ENCODE measurements at places on chromosomes 12 and 14. TPM values are rescaled to one million over a fixed set of nuclear protein-coding genes. Genes with fewer than 3 reads are reported as not detected.

Gene LRRK2
- total RNA-seq: 5.1 TPM

Gene SYCP3
- 0.76 TPM for total RNA-seq

DNA sequence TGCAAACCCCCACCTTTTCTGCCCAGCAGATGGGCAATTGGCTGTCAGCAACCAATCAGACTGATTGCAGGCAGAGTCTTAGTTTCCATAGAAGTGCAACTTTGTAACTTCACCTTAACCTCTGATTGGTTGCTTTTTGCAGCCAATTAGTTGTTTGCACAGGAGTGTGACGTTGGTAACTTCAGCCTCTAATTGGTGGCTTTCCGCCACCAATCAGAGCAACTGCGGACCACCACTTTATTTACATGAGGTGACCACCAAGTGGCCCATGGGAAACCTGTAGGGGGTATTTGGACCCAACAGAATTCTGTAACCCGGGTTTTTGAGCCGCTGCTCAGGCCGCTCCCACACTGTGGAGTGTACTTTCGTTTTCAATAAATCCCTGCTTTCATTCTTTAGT lies 32.3 kb downstream of the CDKN1B start:
- DNase-seq: no peak
- H3K4me1 ChIP-seq: no peaks in the 10 kb centered on the region
- H3K36me3 ChIP-seq: peaks cover 32% of the 10 kb centered on the region
- no peaks in the 10 kb centered on the region for H3K27me3 ChIP-seq
- H3K4me3 ChIP-seq: no peak overlapping the region
- no peak overlapping the region for H3K27ac ChIP-seq

GRCh38 chr12:120508537-120508936 lies 12.6 kb downstream of the DYNLL1 start:
- no peaks in the 10 kb centered on the region for H3K4me1 ChIP-seq
- no peaks in the 10 kb centered on the region for H3K27me3 ChIP-seq
- DNase-seq: no peak
- H3K27ac ChIP-seq: no peak overlapping the region

GRCh38 chr12:1077036-1077803 lies 86.2 kb downstream of the ERC1 start:
- DNase-seq: no peak
- H3K4me1 ChIP-seq: no peaks in the 10 kb centered on the region
- H3K27ac ChIP-seq: no peak overlapping the region
- no peak overlapping the region for H3K4me3 ChIP-seq
- no peaks in the 10 kb centered on the region for H3K36me3 ChIP-seq

GRCh38 chr14:47833011-47833410 lies 157.6 kb upstream of the MDGA2 start:
- H3K27me3 ChIP-seq: no peaks in the 10 kb centered on the region
- no peaks in the 10 kb centered on the region for H3K36me3 ChIP-seq
- DNase-seq: no peak
- H3K4me1 ChIP-seq: no peaks in the 10 kb centered on the region

DNA sequence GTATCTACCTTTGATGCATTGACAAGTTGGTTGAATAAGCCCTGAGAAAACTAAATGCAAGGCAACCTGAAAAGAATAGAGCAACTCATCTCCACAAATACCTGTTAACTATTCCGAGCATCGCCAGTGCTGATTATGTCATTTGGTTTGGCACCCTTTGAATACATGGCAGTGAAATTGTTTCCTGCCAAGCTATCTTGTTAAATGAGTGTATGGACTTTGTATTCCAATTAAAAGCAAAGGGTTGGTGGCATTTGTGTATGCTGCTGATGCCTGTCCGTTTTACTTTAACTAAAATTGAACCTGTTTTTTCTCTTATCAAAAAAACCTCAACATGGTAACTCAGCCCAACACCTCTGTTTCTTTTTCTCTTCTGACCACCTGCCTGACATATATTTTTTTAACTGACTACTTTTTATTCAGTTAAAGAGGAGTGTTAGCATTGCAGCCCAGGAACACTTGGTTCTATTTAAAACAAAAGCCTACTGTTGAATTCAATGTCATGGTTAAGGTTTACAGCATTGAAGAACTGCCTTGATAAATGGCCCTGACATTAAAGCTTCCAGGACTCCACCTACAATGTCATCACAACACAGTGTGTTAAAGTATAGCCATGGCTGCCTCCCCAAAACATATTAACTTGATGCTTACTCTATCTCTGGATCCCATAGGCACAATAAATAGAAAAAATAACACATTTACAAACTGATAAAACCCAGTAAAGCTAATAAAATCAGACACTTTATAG lies 838.3 kb upstream of the NOVA1 start:
- H3K4me3 ChIP-seq: no peak overlapping the region
- DNase-seq: no peak
- H3K27ac ChIP-seq: no peak overlapping the region
- no peaks in the 10 kb centered on the region for H3K4me1 ChIP-seq

- DNase-seq: no peak
- H3K36me3 ChIP-seq: no peaks in the 10 kb centered on the region
- H3K27me3 ChIP-seq: no peaks in the 10 kb centered on the region
- no peak overlapping the region for H3K27ac ChIP-seq
Observed at GRCh38 chr12:124829708-124830304, 33.9 kb downstream of the SCARB1 start.

Data from thymus (tissue), 14 donors.